ENCODE measurements at places on chromosomes 1 and 21.

DNA sequence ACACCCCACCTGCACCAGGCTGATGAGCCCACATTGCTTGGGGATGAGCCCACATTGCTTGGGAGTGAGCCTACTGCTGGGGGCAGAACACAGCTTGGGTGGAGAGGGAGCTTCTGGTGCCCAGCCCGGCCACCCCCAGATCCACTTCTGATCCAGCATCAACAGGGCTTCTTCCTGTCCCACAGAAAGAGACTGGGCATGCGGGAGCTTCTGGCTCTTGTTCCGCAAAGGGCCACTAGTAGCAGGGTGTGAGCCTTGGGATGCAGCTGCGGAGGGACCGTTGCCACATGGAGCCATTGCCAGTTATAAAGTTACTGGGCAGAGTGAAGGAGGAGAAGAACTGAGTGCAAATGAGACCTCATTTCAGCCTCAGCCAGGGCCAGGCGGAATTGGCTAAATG lies 36.3 kb downstream of the PKP1 start:
- DNase-seq: no peak

DNA sequence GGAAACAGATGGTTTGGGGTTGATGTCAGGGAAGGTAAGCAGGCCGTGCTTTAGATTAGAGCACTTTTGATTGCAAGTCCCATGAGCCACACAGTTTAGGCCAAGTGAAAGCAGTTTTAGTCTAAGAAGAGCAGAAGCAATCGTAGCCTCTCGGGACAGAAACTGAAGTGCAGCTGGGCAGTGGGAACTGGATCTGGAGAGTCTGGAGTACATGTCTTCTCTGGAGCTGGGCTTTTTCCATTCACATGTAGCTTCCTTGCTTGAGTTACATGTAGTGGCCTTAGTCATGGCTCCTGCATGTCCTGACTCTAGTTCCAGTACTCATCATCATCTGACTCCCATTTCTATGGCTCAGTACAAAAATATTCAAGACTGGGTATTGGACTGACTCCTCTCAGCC lies 16.7 kb downstream of the CAMTA1 start:
- DNase-seq: no peak

- no peak for DNase-seq
Observed at GRCh38 chr1:57262472-57262871, 161.4 kb downstream of the DAB1 start.

DNA sequence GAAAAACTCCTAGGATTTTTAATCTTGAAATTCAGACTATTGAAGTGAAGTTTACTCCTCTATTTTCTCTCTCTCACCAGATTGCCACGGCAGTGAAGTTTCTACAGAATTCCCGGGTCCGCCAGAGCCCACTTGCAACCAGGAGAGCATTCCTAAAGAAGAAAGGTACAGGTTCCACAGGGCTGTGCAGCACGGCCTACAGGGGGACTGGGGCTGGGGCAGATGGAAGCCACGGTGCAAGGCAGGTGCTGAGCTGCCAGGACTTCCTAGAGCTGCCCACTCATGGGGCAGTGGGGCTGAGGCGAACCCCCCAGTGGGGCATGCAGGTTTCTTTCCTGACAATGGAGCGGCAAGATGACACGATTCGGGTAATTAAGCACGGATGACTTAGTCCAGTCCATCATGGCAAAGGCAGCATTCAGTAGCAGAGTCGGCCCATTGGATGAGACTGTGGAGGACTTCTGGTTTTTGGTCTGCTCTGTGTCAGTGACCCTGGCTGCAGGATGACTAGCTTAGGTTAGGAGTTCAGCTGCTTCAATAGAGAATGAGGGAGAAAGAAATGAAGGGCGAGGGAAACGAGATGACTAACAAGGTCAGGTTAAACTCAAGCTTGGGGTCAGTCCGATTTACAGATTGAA lies 61.5 kb downstream of the PEX14 start:
- DNase-seq: no peak

- no peak for DNase-seq
Observed at GRCh38 chr1:47563201-47563600, 125.4 kb downstream of the FOXD2 start.

DNA sequence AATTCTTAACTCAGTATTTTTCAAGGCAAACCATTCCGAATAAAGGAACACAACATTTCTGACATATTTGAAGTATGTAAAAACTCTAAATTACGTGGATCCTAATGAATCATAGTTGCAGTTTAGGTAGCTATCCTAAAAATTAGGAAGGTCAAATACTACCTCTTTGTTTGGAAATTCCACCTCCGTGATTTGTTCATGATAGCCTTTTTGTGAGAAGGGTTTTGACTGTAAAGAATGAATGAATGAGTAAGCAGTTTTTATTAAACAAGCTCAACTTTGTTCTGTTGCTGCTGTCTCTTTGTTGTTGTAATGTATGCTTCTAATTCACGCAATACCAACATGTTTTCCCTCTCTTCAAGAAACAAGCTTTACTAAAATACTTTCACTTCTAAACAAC lies 840.4 kb downstream of the USP25 start:
- no peak for DNase-seq

GRCh38 chr21:27206368-27206982 lies 239.6 kb upstream of the ADAMTS5 start:
- no peak for DNase-seq

All from stimulated activated CD8-positive, alpha-beta memory T cell treated with anti-CD3 and anti-CD28 coated beads, Interleukin-2, amount 100 ng/mL, for 1 hour (primary cell).